ENCODE measurements at places on chromosomes 1 and 21.

GRCh38 chr1:205515781-205516253, 11.3 kb downstream of the CDK18 start:
- DNase-seq, result peak; percentile 87

DNA sequence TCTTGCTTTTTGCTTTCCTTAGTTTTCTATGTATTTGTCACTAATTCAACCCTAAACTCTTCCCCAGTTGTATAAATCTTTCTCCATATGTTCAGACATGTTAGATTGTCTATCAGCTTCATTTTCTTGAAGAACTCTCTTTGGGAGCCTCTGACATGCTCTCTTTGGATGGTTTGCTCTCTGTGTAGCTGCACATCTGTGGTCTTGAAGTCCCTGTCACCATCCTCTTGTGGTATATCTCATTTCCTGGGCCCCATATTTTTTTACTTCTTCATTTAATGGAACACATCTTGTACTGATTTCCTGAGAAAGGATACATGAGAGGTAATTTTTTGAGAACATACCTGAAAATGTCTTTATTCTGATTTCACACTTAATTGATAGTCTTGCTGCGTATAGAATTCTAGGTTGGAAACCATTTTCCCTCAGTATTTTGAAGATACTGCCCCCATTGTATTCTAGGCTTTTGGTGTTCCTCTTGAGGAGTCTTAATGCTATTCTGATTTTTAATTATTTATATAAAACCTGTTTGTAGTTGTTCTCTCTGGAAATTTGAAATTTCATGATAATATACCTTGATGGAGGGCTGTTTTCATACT, 72.6 kb downstream of the ST3GAL3 start:
- DNase-seq, result no peak

- no peak for DNase-seq
Measured at GRCh38 chr21:16169779-16170178, 440.0 kb downstream of the USP25 start.

GRCh38 chr1:45032837-45033236, 20.8 kb downstream of the UROD start:
- DNase-seq, result no peak

DNA sequence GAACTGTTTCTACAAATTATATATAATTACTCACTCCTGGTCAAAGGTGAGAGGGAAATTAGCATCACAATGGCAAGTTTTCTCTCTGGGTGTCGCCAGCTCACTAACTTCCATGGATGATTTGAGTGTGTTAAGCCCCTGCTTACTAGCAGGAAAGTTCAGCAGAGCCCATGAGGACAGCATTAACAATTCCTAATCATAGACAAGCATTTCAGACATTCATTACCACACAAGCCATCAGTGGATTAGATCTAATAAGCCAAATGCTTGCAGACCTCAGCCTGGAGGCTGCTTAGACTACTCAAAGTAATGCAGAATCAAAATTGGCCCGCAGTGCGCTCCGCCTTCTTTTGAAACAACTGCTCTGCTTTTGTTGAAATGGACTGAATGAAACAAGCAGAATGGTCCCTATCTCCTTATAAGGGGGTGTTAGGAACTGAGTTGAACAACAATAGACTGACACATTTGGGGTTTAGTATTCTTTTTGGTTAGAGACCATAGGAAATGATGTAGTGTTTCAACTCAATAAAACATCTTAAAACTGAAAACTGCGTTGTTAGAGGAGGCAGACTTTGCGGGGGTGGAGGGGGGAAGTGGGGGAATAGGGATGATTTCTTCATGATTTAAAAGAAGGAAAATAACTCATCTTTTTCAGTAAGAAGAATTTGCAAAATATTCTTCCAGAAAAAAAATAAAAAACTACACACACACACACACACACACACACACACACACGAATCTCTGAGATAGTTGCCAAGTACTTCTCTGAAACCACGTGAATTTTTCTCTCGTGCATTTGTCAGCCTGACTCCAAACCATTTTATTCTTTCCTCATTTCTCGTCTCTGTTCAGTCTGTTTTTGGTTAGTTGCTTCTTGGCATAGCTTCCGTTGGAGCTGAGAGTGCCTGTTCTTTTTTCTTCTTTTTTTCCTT, 54.6 kb downstream of the GORAB start:
- DNase-seq, result peak; percentile 54

DNA sequence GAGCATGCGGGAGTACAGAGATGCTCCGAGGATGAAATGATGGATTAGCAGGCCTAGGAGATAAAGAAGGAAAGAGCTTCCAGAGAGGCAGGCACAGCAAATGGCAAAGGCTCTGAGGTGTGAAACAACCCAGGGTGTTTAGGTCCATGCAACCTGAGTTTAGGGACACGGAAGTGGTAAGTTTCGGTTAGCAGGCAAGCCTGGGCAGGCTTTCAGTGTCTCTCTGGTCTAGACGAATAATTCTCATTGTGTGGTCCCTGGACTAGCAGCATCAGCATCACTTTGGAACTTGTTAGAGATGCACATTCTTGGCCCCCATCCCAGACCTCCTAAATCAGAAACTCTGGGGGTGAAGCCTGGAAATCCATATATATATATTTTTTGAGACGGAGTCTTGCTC, 18.6 kb downstream of the NKAIN1 start:
- no peak for DNase-seq

- no peak for DNase-seq
Measured at GRCh38 chr1:84489766-84490165, 10.7 kb downstream of the RPF1 start.

DNA sequence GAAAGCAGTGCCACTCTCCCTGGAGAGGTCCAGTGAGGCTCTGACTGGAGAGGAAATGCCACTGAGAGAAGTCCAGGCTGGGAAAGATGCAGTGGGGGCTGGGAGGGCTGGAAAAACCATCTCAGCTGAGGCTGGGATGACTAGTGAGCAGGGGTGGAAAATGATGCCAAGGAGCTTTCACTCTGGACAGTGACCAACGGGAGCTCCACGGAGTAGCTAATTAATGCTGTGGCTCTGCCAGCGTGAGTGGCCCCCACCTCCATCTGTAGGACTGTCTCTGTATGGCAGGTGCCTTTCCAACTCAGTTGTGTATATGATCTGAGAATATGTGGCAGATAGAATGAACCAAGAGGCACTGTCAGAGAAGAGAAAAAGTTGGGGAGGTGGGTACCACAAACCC, 86.7 kb downstream of the DDX20 start:
- no peak for DNase-seq

- no peak for DNase-seq
Measured at GRCh38 chr1:158176399-158176798, 4.3 kb upstream of the CD1D start.

DNA sequence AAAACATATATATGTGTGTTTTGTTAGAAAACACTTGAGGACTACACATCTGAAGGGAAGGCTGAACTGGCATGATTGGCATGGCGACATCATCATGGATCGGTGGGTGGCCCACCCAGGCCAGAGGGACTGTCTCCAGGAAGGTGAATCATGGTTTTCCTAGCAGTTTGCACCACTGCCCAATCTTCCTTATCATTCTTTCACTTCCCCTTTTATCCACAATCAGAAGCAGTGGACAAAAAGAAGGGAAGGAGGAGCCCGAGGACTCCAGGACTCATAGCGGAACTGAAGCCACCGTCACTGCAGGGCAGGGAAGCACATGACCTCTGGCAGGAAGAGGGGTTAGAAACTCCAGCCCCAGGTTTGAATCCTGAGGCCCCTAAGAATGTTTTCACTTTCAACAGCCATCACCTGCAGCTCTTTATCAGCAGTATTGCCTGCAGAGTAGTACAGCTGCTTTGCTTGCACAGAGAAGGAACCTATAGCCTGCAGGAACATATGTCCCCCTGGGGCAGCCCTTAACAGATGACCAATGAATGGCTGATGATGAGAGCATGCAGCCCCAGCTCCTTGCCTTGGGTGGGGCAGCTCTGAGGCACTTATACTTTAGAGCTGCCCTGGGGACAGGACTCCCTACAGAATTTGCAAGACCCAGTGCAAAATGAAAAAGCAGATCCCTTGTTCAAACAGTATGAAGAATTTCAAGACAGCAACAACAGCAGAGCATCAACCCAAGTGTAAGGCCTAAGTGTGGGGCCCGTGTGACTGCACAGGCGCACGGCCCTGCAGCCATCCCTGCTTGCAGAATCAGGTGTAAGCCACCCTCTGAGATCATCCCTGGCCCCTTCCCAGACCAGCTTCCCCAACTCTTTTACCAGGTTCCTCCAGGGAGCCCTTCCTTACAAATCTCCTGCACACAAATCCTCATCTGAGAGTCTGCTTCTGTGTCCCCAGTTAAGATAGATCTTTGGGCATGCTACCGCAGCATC, 241.8 kb upstream of the IRF2BP2 start:
- DNase-seq, result peak; percentile 43
